ENCODE measurements at places on chromosomes 4 and X. TPM values are rescaled to one million over a fixed set of nuclear protein-coding genes. Genes with fewer than 3 reads are reported as not detected.

The PABPC1L2A gene
- not detected for total RNA-seq

The PPBP gene
- total RNA-seq: 1.3 TPM

The TCEAL2 gene
- 0.32 TPM for total RNA-seq

The GLRA3 gene
- not detected for total RNA-seq

The NR3C2 gene
- total RNA-seq: 7.1 TPM

The MRFAP1 gene
- 234 TPM for total RNA-seq

- DNase-seq: no peak
Observed at GRCh38 chrX:41946989-41947612, 23.7 kb upstream of the CASK start.

DNA sequence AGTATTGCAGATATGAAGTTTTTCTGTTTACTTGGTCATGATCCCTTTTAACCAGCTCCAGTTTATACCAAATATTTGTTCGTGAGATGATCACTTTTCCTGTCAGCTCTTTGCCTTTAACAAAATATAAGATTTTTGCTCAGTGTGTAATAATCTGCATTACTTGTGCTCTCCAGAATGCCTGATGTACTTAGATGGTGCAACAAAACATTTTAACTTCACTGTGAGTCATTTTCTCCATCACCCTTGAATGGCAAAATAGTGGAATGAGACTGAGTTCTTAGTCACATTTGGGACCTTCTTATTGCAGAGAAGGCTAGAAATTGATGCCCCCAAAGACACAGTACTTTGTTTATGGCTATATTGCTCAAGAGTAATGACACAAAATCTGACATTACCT is 252.0 kb downstream of the FRMPD4 start:
- no peak for DNase-seq

GRCh38 chr4:153111426-153112040 is 92.7 kb upstream of the TRIM2 start:
- DNase-seq: no peak

GRCh38 chr4:158625544-158625943 is 46.1 kb downstream of the C4orf46 start:
- DNase-seq: no peak

- no peak for DNase-seq
Observed at GRCh38 chrX:16903274-16904022, 33.3 kb upstream of the RBBP7 start.

DNA sequence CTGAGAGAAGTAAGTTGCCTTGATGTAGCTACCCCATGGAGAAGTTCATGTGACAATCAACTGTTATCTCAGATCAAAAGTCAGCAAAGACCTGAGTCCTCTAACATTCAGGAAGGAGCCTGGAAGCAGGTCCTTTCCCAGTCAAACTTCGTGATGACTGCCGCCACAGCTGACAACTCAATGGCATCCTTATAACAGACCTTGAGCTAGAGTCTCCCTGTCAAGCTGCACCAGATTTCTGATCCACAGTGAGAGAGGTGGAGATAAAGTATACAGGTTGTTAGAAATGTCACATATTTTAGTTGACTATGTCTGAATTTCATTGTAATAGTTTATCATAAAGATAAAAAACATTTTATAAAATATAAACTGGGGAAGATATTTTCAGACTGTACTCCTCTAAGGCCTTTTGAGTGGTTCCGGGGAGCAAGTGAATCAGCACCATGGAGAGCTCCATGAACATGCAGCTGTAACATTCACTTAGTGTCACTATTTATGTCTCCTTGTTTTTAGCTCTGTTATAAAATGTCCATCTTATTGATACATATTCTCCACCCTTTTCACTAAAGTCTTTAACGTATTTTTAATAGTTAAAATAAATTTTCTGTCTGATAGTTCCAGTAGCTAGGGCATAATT is 1653.5 kb upstream of the AGA start:
- DNase-seq: no peak

DNA sequence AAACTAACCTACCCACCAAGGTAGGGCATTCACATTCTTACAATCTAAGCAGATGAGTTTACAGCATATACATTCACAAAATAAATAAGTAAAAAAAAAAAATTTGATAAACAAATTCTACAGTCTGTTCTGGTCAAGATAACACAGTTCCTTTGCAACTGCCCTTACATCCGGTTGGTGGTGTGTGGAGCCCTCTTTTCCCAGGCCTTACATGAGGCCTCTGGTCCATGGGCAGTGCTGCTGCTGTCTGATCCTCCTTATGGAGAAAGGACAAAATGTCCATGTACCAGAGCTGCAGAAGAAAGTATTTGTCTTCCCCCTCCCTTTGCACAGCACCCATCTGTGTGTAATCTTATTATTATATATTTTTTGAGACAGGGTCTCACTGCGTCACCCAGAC is 2.2 kb upstream of the SEPTIN11 start:
- DNase-seq: no peak

DNA sequence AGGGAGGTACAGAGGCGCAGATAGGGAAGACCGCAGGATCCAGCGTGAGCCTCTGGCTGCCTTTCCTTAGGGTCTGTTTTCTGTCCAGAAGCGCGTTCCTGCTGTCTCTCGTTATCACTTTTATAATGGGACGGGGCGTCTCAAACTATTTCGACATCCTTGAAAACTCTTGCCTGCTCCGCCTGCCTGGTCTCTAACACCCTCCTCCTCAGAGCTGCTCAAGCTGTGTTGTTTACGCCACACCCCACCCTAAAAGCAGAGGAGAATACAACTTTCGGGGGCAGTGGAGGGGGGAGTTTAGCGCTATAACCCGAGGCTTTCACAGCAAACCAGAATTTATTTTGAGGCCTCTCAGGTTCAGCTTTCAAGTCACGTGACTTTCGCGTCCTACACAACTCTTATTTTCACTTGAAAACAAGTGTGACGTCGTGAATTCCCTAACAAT is 646 bp upstream of the FAM3A start:
- no peak for DNase-seq

GRCh38 chr4:54041100-54041499 is 23.3 kb downstream of the CHIC2 start:
- no peak for DNase-seq

- DNase-seq: no peak
Observed at GRCh38 chr4:185457136-185457535, 14.4 kb downstream of the CCDC110 start.

GRCh38 chr4:42398171-42398870 is 1.0 kb downstream of the SHISA3 start:
- DNase-seq: no peak

DNA sequence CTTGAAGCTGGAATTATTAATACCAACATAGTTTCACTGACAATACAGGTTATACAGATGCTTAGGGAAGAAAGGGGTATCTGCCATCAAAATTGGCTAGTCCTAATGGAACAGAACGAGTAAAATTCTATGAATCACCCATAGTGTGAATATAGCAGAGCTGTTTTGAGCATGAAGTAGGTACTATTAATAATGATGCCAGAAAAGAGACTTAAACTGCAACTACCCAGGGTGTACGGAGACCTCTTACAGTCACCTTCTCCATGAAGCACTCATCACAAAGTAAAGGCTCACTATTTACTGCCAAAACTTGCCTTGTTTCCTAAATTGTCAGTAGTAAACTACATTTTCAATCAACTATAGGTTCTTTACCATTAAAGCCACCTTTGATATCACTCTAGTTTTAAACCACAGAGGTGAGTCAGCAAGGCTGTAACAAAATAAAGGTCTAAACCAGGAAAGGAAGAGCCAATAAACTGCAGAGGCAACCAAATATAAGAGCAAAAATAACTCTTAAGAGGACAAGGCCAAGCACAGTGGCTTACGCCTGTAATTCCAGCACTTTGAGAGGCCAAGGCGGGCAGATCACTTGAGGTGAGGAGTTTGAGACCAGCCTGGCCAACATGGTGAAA is 114.4 kb downstream of the FRYL start:
- no peak for DNase-seq

- DNase-seq: no peak
Observed at GRCh38 chr4:42638993-42639392, 17.9 kb downstream of the ATP8A1 start.

- DNase-seq: no peak
Observed at GRCh38 chr4:26590639-26591038, 6.8 kb downstream of the TBC1D19 start.

DNA sequence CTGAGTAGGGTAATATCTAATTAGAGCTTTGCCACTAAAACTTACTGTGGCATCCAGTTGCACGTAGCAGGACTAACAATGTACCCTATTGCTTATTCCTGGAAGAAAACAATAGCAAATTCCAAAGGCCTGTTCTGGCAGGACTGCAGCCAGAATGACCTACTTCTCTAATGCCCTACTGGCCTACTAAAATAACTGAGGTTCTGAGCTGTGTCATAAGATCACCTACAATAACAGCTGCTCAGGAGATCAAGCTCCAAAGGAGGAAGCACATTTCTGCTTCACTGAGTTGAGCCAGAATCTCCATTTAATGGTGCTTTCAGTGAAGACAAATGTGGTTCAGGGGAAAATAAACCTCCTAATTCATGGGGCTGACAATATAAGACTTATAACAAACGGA is 42.2 kb upstream of the CXCL8 start:
- no peak for DNase-seq

DNA sequence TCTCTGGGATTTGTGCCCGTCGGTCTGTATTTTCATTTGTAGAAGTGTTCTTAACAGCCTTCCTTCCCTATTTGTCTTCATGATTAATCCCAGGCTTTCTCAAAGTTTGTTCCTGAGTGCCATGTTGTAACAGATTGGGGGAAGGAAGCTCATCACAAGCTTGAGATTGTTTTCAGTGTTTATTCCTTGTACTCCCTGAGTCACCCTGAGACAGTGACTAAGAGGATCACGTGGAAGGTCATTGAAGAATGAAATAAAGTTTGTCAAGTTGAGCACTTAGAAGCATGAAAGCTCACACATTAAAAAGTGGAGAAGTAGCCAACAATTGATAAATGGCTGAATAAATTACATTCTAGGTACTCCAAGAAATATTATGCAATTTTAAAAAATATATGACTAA is 153.5 kb upstream of the FAM241A start:
- DNase-seq: no peak

DNA sequence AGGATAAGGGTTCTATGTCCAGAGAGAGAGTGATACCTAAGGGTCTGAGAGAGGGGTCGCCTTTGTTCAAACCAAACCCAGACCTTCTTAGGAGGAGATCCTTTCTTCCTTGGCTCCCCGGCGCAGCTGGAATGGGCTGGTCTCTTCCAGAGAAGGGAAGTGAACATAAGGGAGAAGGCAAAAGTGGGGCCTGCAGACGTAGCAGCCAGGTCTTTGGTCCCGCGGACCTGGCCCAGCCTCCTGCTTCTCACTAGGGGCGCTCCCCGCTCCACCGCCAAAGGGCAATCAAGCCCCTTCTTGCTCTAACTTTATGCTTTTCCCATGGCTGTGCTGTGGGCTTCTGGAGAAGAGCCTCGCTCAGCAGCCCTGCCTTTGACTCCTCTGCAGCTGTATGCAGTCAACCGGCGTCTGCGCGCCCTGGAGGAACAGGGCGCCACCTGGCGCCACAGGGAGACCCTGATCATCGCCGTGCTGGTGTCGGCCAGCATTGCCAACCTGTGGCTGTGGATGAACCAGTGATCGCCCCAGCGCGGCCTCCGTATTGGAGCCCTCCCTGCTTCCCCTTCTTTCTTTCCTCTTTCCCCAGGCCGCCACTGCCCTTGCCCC is 6.5 kb downstream of the FATE1 start:
- DNase-seq: peak; percentile 83

DNA sequence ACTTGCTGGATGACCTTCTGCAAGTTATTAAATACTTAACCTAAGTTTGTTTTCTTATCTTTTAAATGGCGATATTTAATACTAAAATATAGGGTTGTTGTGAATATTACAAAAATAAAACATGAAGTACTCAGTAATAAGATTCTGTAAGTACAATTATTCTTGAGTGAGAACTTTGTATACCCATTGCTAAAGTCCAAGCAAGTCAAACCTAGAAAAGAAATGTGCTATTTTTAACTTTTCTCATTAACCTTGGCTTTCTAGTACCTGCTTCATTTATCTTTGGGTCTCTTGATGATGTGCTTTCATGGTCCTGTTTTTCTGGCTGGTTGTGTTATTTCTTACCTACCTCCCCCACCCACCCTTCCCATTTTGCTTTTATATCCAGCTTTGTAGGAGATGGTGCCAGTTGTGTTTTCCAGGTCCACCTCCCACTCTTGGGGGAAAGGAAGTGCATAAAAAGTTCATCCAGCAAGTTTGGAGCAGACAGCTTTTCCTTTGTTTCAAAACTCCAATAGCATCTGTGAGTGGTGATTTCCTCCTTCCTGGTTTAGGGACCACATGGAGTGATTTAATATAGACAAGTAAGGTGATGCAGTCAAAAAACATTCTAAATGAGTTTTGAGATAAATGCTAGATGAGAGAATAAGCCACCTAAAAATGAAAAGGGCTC is 7.5 kb upstream of the CXCL8 start:
- no peak for DNase-seq

DNA sequence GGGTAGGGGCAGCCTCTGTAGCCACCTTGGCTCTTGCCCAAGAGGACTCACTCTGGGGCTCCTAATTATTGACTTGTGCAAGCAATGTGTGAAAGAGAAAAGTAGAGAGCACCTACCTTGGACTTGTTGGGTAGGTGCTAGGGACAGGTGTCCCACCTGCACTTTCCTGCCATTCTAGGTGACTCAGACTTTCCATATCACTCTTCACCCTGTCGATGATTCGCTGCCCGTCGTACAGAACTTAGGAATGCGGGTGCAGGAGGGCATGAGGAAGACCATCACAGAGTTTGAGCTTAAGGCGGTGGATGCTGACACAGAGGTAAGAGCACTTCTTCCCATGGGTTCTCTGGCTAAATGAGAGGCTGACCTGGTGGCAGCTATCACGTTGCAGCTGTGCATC is 87.3 kb upstream of the ANXA3 start:
- no peak for DNase-seq

DNA sequence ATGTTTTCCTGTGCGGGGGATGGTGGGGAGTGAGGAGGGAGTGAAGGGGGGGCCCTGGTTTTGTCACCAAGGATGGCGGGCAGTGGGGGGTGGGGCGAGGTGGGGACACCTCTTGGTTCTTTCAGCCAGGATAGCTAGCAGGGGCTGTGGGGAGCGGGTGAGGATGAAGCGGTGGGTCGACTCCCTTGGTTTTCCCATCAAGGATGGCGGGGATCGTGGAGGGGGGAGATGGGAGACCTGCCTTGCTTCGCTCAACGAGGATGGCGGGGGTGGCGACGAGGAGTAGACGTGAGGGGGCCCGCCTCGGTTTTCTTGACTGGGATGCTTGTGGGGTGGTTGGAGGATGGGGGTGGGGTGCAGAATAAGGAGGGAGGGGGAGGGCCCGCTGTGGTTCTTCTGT is 643 bp downstream of the FHL1 start:
- DNase-seq: no peak

Data from mesenteric fat pad (tissue), 1 donor.